ENCODE measurements at places on chromosomes 5 and 9. TPM values are rescaled to one million over a fixed set of nuclear protein-coding genes. Genes with fewer than 3 reads are reported as not detected.
A peak's percentile ranks its signal among the peaks of the same experiment; 100 is the strongest.

S100Z gene
- not detected for total RNA-seq

DNA sequence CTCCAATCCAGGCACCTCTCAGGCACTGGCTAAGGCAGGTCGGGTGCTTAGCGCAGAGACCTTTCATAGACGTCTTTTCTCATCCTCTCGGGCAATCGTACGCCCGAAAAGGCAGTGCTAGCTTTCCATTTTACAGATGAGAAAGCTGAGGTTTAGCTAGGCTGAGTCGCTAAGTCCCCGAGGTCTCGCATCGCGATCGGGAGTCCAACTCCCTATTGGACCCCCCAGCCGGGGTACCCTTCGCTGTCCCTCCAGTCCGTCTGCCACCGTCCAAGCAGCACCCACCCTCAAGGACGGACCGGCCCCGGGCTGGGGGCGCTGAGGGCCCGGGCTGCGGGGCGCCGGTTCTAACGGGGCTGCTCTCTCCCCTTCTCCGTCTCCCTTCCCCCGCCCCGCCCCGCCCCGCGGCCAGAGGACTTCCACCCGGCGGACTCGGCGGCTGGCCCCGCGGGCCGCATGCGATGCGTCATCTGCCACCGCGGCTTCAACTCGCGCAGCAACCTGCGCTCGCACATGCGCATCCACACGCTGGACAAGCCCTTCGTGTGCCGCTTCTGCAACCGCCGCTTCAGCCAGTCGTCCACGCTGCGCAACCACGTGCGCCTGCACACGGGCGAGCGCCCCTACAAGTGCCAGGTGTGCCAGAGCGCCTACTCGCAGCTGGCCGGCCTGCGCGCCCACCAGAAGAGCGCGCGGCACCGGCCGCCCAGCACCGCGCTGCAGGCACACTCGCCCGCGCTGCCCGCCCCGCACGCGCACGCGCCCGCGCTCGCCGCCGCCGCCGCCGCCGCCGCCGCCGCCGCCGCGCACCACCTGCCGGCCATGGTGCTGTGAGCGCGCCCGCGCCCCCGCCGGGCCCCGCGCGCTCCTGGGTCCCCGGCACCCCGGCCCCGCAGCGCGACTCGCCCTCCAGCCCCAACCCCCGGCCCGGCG, 12.5 kb upstream of the EXOSC2 start:
- H3K27ac ChIP-seq, result no peak overlapping the region
- peaks cover 6% of the 10 kb centered on the region for H3K27me3 ChIP-seq
- H3K36me3 ChIP-seq, result peaks cover 8% of the 10 kb centered on the region
- H3K4me1 ChIP-seq, result peaks cover 5% of the 10 kb centered on the region
- peak; percentile 89 for DNase-seq
- no peak overlapping the region for H3K4me3 ChIP-seq

DNA sequence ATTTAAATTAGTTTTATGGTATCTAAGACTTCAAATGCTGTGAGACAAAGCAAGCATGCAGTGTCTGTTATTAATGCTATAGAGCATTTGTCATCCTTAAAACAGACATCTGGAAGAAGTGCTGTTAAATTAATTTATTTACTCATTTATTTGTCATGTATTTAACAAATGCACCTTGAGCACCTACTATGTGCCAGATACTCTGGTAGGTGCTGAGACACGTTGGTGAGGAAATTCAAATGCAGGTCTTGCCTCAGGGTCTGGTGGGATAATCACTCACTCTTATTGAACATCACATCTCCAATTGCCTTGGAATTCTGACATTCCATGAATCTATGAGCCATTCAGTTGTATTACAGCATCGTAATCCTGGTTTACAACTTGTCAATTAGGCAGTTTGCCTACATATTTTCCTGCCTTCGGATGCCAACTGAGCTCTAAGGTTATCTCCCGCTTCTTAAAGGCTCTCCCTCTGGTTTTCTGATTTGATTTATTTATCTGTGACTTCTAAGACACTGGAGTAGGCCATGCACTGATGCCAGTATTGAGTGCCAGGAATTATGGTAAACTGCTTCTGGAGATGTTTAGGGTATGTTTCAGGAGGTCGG, 56.0 kb upstream of the RPS23 start:
- DNase-seq, result no peak
- H3K27me3 ChIP-seq, result no peaks in the 10 kb centered on the region
- no peak overlapping the region for H3K4me3 ChIP-seq
- H3K4me1 ChIP-seq, result no peaks in the 10 kb centered on the region
- no peak overlapping the region for H3K27ac ChIP-seq
- no peaks in the 10 kb centered on the region for H3K36me3 ChIP-seq

PTGS1 gene
- total RNA-seq, result 0.39 TPM

C5orf46 gene
- not detected for total RNA-seq

CNTFR gene
- total RNA-seq, result 170 TPM

GRCh38 chr9:37243588-37244345, 123.4 kb downstream of the ZCCHC7 start:
- peaks cover 15% of the 10 kb centered on the region for H3K4me1 ChIP-seq
- H3K36me3 ChIP-seq, result no peaks in the 10 kb centered on the region
- H3K27me3 ChIP-seq, result no peaks in the 10 kb centered on the region
- H3K4me3 ChIP-seq, result no peak overlapping the region
- DNase-seq, result no peak

DNA sequence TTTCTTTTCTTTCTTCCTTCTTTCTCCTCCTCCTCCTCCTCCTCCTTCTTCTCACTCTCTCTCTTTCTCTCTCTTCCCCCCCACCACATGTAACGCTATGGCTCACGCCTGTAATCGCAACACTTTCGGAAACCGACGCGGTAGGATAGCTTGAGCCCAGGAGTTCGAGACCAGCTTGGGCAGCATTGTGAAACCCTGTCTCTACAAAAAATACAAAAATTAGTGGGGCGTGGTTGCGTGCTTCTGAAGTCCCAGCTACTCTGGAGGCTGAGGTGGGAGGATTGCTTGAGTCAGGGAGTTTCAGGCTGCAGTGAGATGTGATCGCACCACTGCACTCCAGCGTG, 736 bp upstream of the GLDC start:
- peaks cover 4% of the 10 kb centered on the region for H3K4me1 ChIP-seq
- H3K36me3 ChIP-seq, result no peaks in the 10 kb centered on the region
- peak overlapping the region; percentile 96 for H3K4me3 ChIP-seq
- DNase-seq, result no peak
- H3K27ac ChIP-seq, result peak overlapping the region; percentile 38
- peaks cover 10% of the 10 kb centered on the region for H3K27me3 ChIP-seq

- H3K4me1 ChIP-seq, result peaks cover 6% of the 10 kb centered on the region
- H3K27me3 ChIP-seq, result no peaks in the 10 kb centered on the region
Measured at GRCh38 chr5:98909363-98909762, 19.4 kb downstream of the CHD1 start.

DNA sequence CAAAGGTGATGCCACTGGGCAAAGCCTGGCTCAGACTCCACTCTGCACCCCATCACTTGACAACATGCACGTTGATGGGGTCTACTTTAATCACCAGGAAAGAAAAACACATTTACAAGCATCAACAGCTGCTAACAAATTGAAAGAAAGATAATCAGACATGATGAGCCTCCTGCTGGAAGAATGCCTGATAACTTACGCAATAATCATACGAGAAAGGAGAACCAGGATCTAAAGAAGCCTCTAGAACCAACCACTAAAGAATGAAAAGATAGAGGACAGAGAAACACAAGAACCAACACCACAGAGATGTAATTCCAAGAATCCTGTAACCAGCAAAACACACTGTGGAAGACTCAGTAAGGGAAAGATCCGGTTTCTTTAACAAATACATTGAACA, 120.3 kb upstream of the ICE1 start:
- no peak for DNase-seq
- no peak overlapping the region for H3K27ac ChIP-seq
- H3K27me3 ChIP-seq, result peaks cover 5% of the 10 kb centered on the region

CCDC107 gene
- total RNA-seq, result 32.5 TPM

DNA sequence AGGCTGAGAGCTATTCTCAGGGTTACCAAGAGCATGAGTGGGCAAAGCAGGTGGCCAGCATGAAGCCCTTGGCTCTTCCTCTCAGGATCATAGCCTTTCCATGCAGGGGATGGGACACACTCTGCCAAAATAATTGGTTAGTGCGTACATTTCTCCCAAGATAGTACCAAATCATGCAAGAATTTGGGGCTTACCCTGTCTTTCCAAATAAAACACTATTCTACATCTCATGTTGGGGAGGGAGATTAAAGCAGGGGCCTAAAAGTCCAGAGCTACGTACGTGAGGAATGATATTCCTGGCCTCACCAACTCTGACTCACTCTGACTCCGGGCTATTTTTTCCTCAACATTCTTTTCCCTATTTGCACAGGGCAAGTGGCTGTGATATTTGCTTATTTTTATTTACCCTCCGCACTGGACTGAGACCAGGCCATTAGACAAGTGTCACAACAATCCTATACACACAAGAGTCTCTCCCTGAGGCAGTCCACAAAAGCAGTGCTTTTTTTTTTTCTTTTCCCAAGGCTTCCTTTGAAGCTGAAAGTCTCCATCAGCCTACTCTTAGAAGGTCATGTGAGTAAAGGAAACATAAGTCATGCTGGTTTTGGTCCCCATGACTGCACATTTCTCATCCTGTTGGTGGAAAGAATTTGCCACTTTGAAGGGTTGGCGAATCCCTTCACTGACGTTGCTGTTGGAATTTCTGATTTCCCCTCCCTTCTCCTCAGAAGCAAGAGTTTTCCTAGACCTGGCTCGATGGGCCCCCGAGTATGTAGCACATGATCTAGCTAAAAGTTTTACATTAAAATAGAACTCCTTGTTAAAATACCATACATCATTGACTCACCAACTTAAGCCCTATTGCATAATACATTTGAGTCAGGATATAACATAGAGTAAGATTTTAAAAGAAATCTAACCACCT, 40.0 kb downstream of the TMEM252 start:
- no peak overlapping the region for H3K4me3 ChIP-seq
- H3K4me1 ChIP-seq, result no peaks in the 10 kb centered on the region
- H3K27me3 ChIP-seq, result peaks cover 6% of the 10 kb centered on the region
- no peak overlapping the region for H3K27ac ChIP-seq

PCDHA3 gene
- 17.9 TPM for total RNA-seq

DNA sequence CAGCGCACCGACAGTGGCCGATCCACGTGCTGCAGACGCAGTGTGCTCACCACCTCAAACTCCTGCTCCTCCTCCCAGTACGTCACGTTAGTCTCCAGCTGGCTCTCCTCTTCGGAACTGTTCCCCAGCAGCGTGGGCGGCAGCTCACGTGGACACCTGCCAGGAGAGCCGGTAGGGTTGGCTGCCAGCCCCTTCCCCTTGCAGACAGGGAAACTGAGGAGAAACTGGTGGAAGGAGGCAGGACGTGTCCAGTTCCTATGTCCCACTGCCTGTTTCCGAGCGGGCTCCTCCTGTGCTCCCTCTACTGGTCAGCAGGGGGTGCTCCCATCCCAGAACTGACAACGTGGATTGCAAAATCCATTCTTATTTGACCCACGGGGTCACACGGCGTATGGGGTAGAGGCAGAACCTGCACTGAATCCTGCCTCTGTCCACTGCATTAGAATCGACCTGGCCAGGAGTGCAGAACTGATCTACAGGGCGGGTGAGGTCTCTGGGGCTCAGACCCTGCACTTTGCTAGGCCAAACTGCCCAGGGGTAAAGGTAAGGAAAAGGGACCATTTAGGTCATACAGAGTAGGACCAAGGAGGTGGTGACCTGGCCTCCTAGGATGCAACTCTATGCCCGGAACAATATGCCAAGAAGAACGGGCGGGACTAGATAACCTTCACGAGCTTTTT, 25.7 kb downstream of the PDGFRB start:
- peak overlapping the region; percentile 73 for H3K27ac ChIP-seq
- no peaks in the 10 kb centered on the region for H3K4me1 ChIP-seq
- DNase-seq, result peak; percentile 84
- H3K36me3 ChIP-seq, result no peaks in the 10 kb centered on the region
- H3K4me3 ChIP-seq, result no peak overlapping the region

NR5A1 gene
- total RNA-seq, result not detected

DNA sequence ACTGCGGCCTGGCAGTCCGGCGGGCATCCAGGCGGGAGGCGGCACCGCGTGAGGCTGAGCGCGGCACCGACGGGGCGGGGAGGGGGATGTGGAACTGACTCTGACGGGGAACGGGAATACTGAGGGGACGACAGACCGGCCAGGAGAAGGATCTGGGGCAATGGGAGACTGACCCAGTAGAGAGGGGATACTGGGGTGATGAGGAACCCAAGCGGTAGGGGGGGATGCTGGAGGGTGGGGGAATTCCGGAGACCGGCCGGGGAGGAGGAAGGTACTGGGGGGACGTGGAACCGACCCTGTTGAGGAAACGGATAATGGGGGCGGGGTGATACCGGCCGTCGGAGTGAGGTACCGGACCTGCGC, 423 bp downstream of the IPPK start:
- peaks cover 6% of the 10 kb centered on the region for H3K4me1 ChIP-seq
- H3K4me3 ChIP-seq, result peak overlapping the region; percentile 83
- DNase-seq, result peak; percentile 57
- H3K27ac ChIP-seq, result no peak overlapping the region
- H3K36me3 ChIP-seq, result no peaks in the 10 kb centered on the region
